ENCODE measurements at places on chromosomes 1 and 21. TPM values are rescaled to one million over a fixed set of nuclear protein-coding genes. Genes with fewer than 3 reads are reported as not detected.

The PRAMEF18 gene
- total RNA-seq: not detected

- DNase-seq: peak; percentile 94
Observed at GRCh38 chr1:223700942-223701637, 11.2 kb upstream of the CAPN2 start.

The EVI5 gene
- total RNA-seq: 16.8 TPM

The FABP3 gene
- total RNA-seq: 2.1 TPM

The OR10K2 gene
- not detected for total RNA-seq

DNA sequence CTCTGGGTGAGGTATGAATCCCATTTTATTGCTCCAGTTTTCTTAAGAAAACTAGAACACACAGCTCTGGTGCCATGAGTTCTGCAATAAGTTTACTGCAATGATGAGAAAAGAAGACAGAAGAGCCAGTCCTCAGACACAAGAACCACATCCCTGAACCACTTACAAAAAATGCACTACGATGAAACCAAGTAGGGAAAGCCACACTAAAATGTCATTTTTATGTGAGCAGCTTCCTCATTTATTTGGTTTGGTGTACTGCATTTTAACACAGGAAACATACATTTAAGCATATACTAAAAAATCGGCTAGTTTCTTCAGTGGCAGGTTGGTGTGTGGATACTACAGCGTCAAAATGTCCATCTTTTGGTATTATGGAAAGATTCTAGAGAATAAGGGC, 95.9 kb downstream of the PTPN14 start:
- no peak for DNase-seq

The TTC34 gene
- under 0.01 TPM for total RNA-seq

The SPATC1L gene
- total RNA-seq: 10.9 TPM

- no peak for DNase-seq
Observed at GRCh38 chr1:162997499-162998285, 71.5 kb upstream of the RGS4 start.

DNA sequence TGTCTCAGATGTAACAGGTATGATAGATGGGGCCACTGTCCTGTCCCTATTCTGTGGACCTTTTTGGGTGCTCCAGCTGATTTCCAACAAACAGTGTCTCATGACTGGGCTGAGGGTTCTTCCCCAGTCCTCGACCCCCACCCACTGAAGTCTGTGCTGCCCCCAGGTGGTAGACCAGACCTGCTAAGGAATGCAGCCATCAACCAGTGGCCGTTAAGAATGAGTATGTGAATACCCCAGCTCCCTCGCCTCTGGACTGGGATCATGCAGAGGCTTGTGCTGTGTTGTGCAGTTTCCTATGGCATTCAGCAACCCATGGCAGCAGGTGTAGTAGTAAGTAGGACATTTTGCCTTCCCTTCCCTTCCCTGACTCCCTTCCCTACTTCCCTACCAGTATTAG, 183.1 kb upstream of the KAZN start:
- DNase-seq: no peak

DNA sequence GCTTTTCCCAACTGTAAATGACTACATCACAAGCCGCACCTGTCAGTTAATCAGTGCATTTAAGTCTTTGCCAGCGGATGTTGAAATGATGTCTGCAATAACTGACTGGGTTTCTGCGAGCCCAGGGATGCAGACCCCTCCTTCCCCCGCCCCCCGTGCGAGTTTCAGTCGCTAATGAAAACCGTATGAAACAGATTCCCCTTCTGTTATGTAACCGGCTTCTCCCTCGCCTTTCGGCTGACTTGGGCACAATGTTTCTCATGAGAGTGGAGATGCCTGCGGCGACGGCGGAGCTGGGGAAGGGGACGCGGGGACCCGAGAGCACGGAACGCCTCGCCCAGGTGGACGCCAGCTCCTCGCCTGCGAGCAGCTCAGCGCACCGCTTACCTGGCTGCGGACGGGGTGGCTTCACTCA, 753 bp downstream of the KCNJ6 start:
- no peak for DNase-seq

- DNase-seq: no peak
Observed at GRCh38 chr1:208855403-208855802, 611.2 kb upstream of the PLXNA2 start.

GRCh38 chr1:77276941-77277340, 4.9 kb upstream of the AK5 start:
- DNase-seq: no peak

DNA sequence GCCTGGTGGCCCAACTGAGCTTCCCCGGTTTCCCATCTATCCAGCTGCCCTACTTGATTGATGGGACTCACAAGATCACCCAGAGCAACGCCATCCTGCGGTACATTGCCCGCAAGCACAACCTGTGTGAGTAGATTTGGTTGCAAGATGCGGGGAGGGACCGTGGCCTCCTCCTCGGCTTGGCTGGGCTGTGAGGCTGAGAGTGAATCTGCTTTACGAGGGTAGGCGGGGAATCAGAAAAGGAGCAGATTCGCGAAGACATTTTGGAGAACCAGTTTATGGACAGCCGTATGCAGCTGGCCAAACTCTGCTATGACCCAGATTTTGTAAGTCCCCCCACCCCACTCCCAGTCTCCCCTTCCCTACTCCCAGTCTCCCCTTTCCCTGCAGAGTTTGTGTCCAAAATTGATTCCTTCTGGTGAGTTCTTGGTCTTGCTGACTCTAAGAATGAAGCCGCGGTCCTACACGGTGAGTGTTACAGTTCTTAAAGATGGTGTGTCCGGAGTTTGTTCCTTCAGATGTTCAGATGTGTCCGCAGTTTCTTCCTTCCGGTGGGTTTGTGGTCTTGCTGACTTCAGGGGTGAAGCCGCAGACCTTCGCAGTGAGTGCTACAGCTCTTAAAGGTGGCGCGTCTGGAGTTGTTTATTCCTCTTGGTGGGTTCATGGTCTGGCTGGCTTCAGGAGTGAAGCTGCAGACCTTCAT, 1.5 kb downstream of the GSTM2 start:
- DNase-seq: no peak

- DNase-seq: no peak
Observed at GRCh38 chr21:36195613-36196012, 39.0 kb downstream of the DOP1B start.

DNA sequence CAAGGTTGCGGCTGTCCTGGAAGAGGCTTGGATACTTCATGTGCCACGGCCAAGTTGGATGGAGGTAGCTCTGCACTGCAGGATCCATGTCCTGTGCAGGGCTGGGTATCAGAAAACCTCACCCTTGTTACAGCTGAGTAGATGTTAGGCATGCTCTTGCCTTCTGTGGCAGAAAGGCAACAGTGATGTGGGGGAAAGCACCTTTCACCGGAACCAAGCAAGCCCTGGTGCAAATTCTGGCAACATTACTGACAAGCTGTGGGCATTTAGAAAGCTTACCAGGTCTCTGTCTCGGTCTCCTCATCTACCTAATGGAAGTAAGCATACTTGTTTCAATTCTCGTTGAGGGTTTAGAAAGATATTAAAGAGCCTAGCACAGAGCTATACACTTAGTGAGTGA, 14.5 kb upstream of the CDCA8 start:
- no peak for DNase-seq

The ARTN gene
- 3.9 TPM for total RNA-seq

GRCh38 chr1:27951396-27951795, 8.4 kb upstream of the XKR8 start:
- no peak for DNase-seq

- no peak for DNase-seq
Observed at GRCh38 chr1:30771005-30771404, 13.4 kb upstream of the LAPTM5 start.

DNA sequence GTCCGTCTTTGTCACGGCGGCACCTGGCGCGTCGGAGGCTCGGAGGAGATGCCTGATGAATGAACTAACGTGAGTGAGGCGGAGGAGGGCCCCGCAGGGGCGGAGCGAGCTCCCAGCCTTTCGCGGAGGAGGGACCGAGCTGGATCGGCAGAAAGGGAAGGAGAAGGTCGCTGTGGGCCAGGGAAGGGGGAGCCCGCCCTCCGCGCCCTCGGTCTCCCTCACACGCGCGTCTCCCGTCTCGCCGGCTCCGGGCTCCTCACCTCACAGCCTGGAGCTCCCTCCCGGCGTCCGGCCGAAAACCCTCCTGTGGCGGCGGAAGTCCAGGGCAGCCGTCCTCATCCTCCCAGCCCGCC, 519 bp downstream of the ZNF496 start:
- peak; percentile 31 for DNase-seq

DNA sequence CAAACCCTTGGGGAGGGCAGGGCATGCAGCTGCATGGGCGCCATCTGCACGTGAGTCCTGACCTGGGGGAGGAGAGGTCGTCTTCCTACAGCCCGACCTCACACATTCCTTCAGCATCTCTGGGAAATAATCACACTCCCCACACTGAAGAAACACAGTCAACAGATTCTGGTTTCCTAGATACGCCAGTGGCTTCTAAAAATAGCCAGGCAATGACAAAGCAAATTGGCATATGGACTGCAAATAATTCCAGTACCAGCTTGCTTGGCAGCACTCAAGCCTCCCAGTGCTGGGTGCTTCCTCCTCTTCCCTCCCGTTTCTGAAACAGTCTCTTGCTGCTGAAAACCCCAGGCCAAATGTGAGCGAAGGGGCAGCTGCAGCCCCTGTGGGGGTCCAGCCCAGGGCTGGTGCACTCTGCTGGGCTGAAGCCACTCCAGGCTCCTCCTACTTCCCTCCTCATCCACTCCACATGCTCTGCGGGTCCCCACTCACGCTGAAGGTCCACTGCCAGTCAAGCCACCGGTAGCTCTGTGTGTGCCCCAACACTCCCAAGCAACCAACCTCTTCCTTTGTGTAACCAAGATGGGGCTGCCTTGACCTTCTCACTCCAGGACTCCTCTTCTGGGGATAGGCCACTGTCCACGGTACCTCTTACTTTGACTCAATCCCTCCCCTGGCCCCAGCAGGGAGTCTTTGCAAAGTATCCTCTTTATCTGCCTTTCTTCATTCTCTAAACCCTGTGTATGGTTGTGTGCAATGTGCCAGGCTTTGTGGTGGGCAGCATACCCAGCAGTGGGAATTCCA, 69.0 kb downstream of the KCND3 start:
- no peak for DNase-seq

DNA sequence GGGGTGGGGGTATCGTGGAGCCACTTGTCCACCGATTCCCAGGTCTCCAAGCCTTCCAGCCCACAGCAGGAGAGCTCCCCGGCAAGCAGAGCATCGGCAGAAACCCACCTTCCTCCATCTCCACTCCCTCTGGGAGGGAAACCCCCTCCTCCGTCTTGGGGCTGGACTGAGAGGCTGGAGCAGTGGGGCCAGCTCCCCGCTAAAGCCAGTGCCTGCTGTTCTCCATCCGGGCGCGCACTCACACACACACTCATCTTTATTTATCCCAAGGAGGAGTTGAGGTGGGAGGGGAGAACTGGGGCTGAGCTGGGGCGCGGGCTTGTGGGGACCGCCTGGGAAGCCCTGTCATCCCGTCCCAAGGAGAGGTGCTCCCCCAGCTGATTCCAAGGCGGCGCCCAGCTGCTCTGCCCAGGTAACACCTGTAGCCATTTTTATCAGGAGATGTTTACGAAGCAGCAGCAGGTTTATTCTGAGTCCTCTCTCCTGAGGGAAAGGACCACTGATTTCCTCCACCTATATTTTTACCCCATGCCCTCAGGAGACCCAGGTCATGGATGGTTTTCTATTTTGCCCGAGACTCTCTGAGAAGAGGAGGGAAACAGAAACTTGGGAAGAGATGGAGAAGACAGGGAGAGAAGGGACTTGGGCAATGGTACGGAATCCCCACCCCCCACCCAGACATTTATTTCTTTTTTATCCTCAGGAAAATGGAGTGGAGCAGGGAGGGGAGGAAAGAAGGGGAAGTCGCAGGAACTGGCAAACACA, 2.1 kb downstream of the KCNN3 start:
- DNase-seq: no peak

The DHRS3 gene
- 41.2 TPM for total RNA-seq

GRCh38 chr1:91948501-91949355, 473 bp upstream of the BRDT start:
- DNase-seq: no peak

- no peak for DNase-seq
Observed at GRCh38 chr1:240145120-240145519, 53.4 kb downstream of the FMN2 start.

GRCh38 chr1:219441884-219442283, 171.0 kb downstream of the ZC3H11B start:
- DNase-seq: no peak

The FCRL5 gene
- total RNA-seq: not detected

DNA sequence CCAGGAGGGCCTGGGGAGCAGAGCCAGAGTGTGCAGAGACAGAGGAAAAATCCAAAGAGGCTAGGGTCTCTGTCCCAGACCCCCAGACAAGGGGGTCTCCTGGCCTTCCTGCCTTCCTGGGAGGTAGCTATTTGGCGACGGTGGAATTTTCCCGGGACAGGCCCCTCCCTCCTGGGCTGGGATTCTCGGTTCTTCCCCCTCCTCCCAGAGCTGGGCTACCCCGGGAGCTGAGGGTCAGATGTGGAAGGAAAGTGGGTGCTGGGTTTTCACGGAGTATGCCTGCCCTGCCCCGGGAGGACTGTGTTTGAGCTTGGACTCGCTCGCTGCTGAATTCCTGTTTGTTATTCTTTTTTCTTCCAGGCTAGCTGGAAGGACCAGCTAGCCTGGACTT, 759 bp downstream of the AMPD2 start:
- no peak for DNase-seq
